ENCODE measurements at places on chromosomes 12 and 14.

DNA sequence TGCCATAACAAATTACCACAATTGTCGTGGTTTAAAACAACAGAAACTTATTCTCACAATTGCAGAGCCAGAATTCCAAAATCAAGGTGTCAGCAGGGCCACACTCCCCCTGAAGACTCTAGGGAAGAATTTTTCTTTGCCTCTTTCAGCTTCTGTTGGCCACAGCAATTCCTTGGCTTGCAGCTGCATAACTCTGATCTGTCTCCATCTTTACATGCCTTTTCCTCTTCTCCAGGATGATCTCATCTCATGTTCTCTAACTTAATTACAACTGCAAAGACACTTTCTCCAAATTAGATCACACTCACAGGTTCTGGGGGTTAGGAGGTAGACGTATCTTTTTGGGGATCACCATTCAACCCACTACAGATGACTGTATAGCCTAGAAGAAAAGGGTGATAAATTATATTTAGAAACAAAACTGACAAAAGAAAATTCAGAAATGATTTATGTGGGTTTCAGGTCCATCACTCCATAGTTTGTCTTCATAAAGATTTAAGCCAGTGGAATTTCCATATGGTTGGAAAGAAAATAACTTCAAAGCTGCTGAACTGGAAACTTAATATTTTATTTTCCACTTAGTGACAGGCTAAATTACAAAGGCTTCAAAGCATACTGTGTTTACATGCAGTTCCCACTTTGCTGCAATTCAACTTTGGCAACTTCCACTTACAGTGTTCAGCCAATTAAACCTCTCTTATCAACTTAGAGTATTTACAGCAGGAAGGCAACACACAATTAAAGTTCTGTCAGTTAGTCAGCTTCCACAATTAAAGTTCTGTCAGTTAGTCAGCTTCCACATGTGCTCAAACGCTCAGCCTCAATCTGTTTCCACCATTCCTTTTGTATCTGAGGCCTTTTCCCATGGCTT, 213.3 kb downstream of the EPS8 start:
- no peak for DNase-seq

DNA sequence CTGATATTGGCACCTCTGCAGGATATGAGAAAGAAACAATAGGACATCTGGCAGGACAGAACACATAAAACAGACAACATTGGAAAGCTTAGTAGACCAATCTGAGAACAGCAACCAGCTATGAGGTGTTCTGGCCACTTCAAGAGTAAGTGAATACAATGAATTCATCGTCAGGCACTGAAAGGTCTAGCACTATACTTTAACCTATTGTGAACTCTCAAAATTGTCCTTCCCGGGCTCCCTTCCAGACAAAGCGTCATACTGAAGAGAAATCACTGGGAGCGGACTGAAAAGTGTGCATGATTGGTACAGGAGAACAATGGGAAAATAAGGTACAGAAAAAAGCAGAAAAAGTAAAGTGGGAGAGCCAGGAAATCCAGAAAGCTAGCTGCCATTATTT, 75.8 kb downstream of the LRP6 start:
- DNase-seq: no peak

GRCh38 chr14:91516663-91517388, 6.7 kb upstream of the PPP4R3A start:
- DNase-seq: no peak

- DNase-seq: no peak
These were observed 4.6 kb upstream of the CYP46A1 start for GRCh38 chr14:99679543-99679942.

GRCh38 chr12:113056631-113057488, at the start of gene DTX1:
TSS of gene DTX1 (plus strand) at chr12:113056730. CDS start at chr12:113058193, 1,463 bp downstream.
- DNase-seq: no peak

DNA sequence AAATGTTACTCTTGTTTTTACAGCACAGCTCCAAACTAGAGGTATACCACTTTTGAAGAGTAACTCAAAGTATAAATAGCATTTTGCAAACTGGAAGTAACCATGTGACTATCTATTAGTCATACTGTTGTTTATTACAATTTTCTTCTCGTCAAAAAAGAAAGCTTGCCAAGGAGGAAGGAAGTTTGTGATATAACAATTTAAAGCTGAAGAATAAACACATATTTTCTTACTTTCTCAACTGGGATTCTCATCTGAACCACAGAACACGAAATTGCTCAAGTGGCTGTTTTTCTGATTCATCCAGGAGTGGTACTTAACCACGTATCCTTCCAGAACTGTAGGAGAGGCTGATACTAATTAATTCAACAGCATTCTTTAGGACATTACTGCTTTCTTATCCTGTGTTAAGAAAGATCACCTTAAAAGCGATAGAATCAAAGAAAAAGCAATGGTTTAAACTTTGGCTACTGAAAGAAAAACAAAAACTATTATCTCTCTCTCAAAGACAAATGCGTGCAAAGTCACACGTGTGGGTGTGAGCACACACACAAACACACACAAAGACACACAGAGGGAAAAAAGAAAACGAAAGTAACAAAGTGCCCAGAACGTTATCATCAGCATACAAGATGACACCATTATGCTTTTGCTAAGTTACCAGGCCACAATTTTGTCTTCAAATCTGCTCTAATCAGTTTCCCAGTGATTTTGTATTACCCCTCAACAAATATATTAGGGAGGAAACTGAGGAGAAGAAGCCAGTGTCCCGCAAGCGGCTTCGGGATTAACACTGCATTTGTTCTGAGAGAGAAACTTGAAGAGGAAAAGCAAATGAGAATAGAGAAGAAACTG, at the start of gene CLEC2B:
CLEC2B (minus strand) TSS at position 48 of the 855 bp plus-strand sequence.
- DNase-seq: no peak

- no peak for DNase-seq
These were observed 416.6 kb downstream of the ZFP36L1 start for GRCh38 chr14:68376067-68376779.

Measured in SIG-M5 (cell line).